ENCODE measurements at places on chromosomes 11 and 22.

DNA sequence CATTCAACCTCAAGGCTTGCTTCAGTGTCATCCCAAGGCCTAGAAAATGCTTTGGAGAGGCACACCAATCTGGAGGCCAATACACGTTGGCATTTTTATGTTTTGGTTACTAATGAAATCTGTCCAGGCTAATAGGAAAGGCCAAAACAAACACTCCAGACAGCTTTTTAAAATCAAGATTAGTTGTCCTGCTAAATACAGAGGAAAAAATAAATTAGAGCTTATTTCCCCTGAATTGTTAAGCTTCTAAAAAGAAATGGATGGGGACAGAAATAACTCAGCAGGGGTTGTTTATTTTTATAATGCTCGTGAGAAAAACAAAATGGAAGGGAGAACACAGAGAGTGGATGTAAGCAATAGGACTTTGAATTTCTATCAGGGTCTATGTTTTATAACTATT is 438.5 kb upstream of the LRRC4C start:
- DNase-seq: no peak

DNA sequence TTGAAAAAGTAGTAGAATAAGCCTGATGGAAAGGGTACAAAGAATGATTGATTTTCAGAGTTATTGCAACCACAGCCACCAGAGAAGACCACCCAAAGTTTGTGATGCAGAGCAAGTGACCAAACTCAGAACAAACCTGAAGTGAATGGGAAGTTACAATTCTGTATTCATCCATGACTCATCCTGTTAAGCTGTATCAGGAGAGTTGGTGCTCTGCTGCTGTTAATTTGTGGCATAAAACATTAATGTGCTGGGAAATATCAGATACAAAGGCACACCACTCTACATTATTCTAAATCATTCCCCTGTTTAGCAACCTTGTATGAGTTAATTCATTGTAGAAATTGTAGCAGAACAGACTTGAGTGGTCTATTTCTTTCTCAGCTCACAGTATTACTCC is 19.6 kb upstream of the PDGFD start:
- no peak for DNase-seq

- no peak for DNase-seq
Measured at GRCh38 chr11:134654161-134654915, 242.3 kb upstream of the B3GAT1 start.

GRCh38 chr11:68043349-68044144 is 4.7 kb downstream of the TCIRG1 start:
- DNase-seq: no peak

- no peak for DNase-seq
Measured at GRCh38 chr11:44379141-44380008, 69.4 kb upstream of the ALX4 start.

DNA sequence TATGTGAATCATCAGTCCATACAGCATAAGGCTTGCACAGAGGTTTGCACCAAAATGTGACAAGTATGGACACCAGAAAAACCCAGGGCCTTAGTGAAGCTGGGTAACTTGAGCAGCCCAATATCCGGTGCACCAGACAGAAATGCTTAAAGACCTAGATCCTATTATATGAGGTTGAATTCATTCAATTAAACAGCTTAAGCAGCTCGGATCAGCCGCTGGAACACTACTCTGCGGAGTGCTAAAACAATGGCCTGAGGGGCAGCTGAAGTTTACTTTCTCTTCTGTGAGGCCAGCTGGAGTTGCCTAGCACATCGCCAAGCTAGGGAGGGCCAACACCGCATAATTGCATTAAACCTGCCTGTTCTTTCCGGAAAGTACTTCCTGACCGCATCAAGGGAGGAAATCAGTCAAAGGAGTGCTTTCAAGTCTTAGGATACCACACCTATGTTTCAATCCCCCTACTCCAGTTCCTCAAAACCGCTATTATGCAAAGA is 17.0 kb upstream of the FAM181B start:
- no peak for DNase-seq

DNA sequence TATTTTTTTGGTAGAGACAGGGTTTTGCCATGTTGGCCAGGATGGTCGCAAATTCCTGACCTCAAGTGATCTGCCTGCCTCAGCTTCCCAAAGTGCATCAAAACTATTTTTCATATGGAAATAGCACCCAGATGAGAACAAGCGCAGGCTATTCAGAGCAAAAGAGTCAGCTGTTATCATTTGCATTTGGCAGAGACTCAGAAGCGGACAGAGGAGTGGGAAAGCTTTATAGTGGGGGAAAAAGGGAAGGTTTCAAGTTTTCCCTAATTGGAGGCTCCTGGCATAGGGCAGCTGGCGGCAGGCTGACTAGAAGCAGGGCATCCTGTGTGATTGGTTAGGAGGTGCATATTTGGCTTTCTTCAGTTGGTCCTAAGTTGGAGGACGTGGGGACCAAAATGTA is 20.2 kb downstream of the ATG13 start:
- no peak for DNase-seq

GRCh38 chr11:64526346-64526745 is 64.7 kb upstream of the SLC22A12 start:
- no peak for DNase-seq

DNA sequence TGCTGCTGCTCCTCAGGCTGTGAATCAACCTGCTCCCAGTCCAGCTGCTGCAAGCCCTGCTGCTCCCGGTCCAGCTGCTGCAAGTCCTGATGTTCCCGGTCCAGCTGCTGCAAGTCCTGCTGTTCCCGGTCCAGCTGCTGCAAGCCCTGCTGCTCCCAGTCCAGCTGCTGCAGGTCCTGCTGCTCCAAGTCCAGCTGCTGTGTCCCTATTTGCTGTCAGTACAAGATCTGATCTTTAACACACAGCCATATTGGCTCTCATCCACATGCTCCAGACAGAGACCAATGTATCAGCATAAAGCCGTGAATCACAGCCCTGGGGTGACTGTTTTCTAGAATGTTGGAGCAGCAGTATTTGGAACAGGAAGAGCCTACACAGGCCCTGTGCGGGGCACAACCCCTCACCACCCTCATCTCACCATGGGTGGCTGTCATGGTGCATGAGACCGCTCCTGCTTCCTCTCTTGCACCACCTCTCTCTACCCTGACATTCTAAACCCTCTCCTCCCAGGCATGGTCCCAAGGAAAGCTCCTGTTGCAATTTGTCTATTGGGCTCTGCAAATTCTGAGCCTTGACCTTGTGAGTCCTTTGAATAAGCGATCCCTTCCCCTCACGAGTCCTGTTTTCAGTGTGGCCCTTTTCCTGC is 3.5 kb downstream of the KRTAP5-10 start:
- no peak for DNase-seq

DNA sequence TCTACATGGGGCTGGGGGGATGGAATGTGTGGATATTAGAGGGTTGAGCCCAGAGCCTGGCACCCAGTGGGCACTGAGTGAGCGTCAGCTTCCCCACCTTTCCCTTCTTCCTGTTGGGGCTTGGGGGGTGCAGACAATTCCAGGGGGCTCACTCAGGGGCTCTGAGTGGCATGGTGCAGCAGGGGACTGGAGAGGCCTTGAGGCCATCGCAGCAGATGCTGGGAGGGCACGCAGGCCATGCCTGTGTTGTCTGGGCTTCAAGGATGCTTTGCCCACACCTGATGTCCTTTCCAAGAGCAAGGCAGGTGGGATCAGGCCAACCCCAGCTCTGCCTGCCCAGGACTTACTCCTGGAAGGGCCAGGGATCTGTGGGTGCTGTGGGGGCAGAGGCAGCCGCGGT is 11.2 kb upstream of the TTLL12 start:
- DNase-seq: no peak

DNA sequence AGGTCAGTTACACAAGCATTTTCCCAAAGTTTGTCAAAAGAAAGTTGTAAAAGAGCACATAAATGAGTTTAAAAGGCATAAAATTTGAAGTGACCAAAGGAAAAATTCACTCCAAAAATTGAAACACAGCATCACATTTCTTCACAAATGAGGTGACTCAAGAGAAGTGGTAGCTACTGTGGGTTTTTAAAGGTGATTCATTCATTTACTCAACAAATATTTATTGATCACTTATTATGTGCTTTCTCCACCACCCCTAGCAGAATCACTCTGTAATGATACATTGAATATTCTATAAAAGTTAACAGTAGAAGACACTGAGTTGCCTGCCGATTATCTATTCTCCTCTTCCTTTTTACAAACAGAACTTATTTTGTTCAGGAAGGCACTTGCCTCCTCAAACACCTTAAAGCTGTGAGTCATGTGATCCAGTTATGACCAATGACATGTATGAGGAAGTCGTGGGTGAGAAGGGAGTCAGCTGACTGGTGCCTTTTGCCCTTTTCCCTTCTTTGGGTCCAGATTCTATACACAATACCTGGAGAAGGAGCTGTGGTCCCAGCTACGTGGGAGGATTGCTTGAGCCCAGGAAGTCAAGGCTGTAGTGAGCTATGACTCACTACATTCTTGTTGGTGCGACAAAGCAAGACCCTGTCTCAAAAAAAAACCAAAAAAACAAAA is 67.7 kb upstream of the CLNS1A start:
- DNase-seq: no peak

- DNase-seq: no peak
Measured at GRCh38 chr11:1845561-1846452, 7.0 kb downstream of the TNNI2 start.

- no peak for DNase-seq
Measured at GRCh38 chr22:46124383-46125144, 25.8 kb upstream of the PPARA start.

GRCh38 chr11:19975414-19975990 is 184.8 kb downstream of the DBX1 start:
- DNase-seq: no peak

- DNase-seq: no peak
Measured at GRCh38 chr11:111414267-111414931, 35.3 kb upstream of the POU2AF1 start.

- no peak for DNase-seq
Measured at GRCh38 chr11:71178076-71178475, 74.3 kb downstream of the SHANK2 start.

DNA sequence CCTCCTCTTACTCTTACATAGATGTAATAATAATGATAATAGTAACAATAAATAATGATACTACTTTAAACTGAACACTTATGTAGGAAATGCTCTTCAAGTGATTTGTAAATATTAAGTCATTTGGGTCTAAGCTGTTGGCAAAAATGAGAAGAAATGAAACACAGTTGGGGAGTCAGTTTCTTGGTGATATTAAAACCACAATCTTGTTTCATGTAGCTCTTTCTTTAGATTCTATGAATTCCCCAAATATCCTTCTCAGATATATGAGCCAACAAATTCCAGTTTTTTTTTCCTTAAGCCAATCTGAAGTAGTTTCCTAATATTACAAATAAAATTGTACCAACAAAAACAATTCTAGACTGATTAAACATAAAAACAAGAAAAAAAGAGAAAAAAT is 1115.6 kb upstream of the CNTN5 start:
- DNase-seq: no peak

- no peak for DNase-seq
Measured at GRCh38 chr11:45266676-45267020, 19.5 kb downstream of the SYT13 start.

GRCh38 chr11:35227576-35228327 is 88.8 kb downstream of the CD44 start:
- DNase-seq: no peak

DNA sequence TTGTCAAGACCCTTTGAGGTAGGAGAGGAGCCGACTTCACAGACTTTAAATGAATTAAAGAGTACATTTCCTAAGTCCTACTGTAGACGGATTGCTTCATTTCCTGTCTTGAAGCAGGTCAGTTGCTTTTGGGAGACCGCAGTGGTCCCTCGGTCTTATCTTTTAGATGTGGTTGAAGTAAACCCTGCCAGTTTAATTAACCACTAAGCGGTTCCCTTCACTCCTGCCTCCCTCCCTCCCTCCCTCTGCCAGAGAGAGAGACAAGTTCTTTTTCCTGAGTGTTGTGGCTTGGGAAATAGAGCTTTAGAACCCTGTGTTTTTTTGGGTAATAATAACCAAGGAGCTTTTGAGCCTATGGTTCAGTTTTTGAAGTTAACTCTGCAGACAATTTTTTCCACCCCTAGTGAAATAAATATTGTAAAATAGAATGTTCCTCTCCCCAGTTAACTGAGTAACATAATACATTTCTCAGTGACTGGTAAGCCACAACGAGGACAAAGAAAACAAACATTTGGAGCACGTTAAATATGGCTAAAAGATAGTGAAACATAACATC is 147.5 kb downstream of the LDLRAD3 start:
- no peak for DNase-seq

DNA sequence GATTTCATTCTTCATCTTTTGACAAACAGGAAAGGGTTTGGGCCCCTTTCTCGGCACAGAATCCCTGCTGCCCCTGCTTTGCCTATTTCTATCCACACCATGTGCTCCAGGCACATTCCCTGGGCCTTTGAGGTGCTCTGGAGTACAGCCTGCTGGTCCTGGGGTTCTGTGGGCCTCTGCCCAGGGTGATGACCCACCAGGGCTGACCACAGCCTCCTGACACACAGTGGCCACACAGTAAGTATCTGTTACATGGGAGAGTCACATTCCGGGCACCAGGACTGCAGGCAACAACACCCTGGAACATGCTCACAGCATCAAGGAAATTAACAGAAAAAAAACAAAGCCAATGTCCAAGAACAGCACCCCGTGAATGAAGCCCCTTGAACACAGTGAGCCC is 39.1 kb downstream of the SCUBE2 start:
- DNase-seq: no peak

DNA sequence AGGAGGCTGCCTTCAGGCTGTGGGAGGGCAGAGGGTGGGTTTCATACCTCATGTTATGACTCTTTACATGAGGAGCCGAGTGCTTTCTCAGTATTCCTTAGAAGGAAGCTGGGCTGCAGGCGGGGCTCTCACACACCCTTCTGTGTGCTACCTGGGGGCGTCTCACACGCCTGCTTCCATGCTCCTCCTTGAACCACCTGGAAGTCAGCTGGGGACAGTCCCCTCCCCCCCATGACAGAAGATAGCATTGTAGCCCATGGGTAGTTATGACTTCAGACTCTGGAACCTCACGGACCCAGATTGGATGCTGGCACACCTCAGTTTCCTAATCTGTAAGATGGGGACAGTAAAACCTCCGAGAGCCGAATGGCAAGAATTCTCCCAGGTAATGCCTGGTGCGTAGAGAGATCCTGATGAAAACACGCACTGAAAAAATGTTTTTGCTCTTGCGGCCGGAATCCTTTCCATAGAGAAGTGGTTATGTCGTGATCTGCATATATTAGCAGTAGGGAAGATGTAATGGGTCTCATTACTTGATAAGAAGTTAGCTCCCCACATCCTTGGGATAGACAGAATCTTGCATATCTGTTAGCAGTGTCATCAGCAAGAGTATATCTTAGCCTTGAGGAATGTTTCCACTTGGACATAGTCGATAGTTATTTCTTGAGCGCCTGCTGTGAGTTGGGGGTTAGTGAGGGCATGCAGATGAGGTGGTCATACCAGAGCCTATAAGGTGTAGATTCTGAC is 4.9 kb downstream of the DAGLA start:
- DNase-seq: no peak

DNA sequence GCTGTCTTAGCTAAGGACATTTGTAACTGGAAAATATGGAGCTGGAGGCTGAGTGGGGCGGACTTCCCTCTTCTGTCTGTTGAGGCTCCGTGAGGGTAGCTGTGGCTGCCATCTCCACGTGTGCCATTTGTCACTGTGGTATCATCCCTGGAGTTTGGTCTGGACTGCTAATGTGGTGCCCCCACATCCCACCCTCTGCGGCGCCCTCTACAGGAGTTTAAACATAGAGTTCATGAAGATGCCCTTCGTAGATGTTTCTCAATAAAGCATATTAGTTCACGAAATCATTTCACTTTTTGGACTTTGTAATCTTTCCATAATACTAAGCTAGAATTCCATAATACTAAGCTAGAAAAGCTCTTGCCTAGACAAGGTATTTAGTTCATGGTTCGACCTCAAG is 52.4 kb downstream of the TECTA start:
- no peak for DNase-seq

GRCh38 chr22:26185190-26185589 is 15.9 kb downstream of the SEZ6L start:
- DNase-seq: no peak

- no peak for DNase-seq
Measured at GRCh38 chr11:109821511-109821910, 271.7 kb upstream of the ZC3H12C start.

All from AG04449 (cell line).